Heart left ventricle (tissue), 16 donors: ENCODE measurements at places on chromosomes 12 and 14. TPM values are rescaled to one million over a fixed set of nuclear protein-coding genes. Genes with fewer than 3 reads are reported as not detected.
A peak's percentile ranks its signal among the peaks of the same experiment; 100 is the strongest.

GRCh38 chr12:40330180-40330579 lies 105.4 kb downstream of the LRRK2 start:
- DNase-seq = no peak

DNA sequence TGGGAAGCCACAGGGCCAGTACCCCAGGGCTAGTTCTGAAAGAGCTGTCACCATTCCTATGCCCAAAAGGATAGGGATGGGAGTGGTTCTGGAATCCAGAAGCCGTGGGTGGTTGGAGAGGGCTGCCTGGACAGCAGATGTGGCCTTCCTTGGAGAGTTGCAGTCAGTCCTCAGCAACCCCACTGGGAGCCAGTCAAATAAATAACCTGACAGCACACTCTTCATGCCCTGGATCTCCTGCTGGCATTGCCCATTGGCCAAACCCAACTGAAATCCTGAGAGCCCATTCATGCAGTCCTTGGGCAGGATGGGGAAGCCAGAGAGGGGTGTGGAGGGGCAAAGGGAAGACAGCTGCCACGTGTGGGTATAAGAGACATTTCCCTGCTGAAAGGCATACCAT lies 128.2 kb downstream of the PTPN11 start:
- no peak for DNase-seq

- DNase-seq = no peak
Measured at GRCh38 chr12:53985994-53986685, 1.2 kb downstream of the HOXC10 start.

- DNase-seq = peak; percentile 59
Measured at GRCh38 chr14:76958980-76959710, 69.4 kb downstream of the IRF2BPL start.

GRCh38 chr12:76240281-76240680 lies 107.9 kb downstream of the BBS10 start:
- DNase-seq = no peak

- no peak for DNase-seq
Measured at GRCh38 chr12:54444206-54444605, 25.1 kb upstream of the ITGA5 start.

DNA sequence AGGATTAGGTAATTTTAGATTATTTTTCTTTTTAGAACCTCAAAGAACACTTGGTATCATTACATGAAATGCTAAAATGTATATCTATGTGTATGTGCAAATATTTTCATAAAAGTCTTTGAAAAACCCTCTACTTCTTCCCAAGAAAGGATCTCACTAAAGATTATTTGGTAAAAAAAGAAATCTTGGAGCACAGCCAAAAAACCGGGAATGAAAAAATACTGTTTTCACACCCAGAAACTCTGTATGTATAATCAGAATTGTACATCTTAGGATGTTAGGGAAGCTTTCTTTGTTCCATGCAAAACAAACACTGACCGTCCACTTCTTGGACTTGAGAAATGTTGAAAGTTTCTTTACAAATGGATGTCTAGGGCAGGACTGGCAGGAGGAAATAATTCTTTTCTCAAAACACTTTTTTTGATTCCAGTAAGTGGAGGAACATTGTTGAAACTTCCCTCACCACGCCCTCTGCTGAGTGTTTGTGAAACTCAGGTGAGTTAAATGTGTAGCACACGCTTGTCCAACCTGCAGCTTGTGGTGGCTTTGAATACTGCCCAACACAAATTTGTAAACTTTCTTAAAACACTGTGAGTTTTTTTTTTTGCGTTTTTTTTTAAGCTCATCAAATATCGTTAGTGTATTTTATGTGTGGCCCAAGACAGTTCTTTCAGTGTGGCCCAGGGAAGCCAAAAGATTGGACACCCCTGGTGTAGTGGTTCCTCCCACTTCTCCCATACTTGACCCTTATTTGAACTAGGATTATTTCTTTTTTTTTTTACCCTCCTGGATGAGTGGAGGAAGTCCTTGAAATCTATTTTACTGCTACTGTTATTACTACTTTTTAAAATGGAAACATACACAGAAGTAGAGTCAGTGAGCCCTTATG lies 26.6 kb downstream of the FBXO34 start:
- DNase-seq = no peak

- no peak for DNase-seq
Measured at GRCh38 chr12:11542599-11542998, 106.9 kb upstream of the ETV6 start.

GRCh38 chr12:114919479-114919878 lies 235.5 kb upstream of the TBX3 start:
- no peak for DNase-seq

DNA sequence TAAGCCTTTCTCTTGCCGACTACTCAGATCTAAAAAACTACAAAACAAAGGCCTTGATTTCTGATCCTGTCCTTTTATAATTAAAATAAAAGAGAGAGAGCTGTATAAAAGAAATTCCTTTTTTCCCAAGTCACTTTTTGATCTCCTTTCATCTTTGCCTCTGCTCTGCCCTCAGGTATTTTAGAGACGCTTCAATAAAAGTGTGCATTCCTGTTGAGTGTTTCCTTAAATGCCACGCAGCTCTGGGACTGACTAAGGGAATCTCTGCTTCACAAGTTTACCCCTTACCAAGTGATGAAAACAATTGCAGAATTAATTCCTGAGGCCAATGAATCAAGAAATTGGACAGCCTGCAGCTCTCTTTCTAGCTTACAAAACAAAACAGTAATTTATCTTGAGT lies 1109.8 kb downstream of the TMTC2 start:
- no peak for DNase-seq

DNA sequence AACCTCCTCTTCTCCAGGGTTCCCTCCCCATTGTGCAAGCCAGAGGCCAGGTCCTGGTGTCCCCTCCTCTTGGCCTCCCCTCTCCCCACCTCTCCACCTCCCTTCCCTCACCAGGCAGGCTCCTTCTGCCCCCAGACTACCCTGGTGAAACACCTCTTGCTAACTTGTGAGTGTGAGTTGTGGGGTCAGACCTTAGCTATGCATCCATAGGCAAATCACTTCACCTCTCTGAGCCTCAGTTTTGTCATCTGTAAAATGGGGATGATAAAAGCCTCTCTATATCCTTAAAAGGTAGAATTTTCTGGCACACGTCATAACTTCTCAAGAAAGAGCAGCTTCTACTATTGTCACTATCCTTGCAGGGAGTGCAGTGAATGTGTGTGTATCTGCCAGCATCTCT lies 7.9 kb upstream of the DIO3 start:
- no peak for DNase-seq

DNA sequence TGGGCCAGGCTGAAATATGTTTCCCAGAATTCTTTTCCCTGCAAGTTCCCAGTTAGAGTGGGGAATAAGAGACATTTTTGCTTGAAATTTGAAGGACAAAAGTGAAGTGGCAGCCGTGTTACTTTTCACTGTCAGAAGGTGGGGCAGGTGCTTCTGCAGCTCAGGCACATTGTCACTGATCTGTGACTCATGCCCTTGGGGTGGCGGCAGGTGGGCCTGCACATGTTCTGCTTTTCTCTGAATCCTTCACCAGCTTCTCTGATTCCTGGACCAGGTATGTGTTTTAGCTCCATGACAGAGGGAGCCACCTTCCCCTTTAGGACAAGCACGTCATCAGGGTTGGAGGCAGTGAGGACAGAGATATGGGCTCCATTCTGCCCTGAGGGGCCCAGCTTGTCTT lies 11.7 kb upstream of the KCNA5 start:
- DNase-seq = no peak

DNA sequence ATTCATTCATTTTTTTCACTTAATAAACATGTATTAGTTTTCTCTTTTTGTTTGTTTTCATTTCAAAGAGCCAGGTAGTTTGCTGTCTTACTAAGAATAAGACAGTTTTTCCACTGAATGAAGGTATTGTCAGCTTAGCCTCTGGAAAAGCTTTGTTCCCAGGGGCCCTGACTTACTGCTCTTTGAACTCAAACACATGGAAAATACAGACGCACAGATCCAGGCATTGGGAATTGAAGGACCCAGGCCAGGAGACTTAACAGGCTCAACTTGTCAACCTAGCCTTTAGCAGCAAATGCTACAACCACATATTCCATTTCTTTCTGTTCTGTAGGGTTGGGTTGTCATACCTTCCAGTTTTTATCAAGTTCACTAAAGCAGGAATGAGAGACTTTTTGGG lies 38.5 kb upstream of the SLCO1C1 start:
- no peak for DNase-seq

GRCh38 chr12:76183459-76184186 lies 99.1 kb upstream of the NAP1L1 start:
- DNase-seq = no peak

DNA sequence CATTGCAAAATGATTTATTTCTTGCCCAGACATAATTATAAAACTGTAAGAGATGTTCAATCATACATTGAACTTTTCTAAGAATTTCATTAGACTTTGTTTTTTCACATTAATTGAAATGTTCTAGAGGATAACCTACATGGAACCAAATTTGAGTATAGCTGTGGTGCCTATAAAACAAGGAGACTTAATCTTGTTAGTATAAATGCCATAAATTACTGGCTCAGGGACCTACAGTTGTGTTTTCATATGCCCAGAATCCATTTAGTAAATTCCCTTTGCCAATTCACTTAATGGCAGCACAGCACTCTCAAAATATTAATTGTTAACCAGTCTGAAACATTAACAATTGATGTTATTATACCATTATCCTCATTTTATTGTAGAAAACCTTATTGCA lies 488.5 kb downstream of the NELL2 start:
- no peak for DNase-seq

DNA sequence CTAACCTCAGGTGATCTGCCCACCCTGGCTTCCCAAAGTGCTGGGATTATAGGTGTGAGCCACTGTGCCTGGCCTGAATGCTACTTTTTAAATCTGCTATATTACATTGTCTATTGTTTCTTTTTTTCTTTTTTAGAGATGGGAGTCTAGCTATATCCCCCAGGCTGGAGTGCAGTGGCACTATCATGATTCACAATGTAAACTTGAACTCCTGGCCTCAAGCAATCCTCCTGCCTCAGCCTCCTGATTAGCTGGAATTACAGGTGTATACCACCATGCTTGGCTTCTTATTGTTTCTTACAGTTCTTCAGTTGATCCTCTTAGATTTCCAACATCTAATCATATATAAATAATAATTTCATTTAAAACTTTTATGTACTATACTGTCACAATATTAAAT lies 15.3 kb upstream of the WDR20 start:
- no peak for DNase-seq

GRCh38 chr14:97414718-97415098 lies 617.5 kb downstream of the VRK1 start:
- no peak for DNase-seq

GRCh38 chr14:55306938-55307589 lies 35.8 kb downstream of the FBXO34 start:
- no peak for DNase-seq

GRCh38 chr12:49357103-49357678 lies 10.1 kb upstream of the SPATS2 start:
- DNase-seq = no peak

DNA sequence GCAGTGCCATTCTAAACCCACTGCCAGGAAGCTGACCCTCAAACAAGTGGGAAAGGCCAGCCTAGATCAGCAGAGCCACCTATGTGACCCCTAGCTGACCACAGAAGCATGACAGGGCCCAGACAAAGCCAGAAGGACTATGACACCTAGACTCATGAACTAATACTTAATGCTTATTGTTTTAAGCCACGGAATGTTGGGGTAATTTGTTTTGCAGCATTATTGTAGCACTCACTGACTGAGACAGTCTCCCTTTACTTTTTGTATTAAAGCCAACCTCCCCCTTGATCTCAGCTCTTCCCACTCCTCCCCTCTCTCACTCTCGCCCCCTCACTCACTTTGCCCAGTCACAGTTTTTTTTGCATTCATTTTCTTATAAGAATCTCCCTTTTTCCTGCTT lies 186.4 kb downstream of the RBM19 start:
- no peak for DNase-seq

DNA sequence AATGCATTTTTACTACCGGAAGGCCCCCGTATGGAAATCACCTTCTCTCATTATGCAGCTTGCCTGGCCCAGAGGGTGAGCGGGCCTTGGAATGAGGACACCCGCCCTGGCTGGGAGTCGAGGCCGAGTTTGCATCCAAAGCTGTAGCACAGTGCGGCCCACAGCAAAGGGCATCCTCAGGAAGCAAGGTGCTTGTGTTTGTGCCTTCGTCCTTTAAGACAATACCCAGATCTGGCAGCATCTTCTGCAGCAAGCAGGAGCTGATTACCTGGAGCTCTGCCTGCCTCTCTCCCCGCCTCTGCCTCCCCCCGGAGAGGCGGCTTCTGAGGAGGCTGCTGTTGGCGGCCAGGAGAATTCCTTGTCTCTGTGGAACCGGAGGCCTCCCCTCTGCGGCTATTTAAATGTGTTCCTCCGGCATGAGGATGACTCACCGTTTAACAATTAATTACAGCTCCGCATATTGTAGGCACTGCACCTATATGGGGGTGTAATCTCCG lies 145.3 kb downstream of the CACNA1C start:
- peak; percentile 37 for DNase-seq

- DNase-seq = no peak
Measured at GRCh38 chr12:96466939-96467751, 22.2 kb upstream of the CFAP54 start.

DNA sequence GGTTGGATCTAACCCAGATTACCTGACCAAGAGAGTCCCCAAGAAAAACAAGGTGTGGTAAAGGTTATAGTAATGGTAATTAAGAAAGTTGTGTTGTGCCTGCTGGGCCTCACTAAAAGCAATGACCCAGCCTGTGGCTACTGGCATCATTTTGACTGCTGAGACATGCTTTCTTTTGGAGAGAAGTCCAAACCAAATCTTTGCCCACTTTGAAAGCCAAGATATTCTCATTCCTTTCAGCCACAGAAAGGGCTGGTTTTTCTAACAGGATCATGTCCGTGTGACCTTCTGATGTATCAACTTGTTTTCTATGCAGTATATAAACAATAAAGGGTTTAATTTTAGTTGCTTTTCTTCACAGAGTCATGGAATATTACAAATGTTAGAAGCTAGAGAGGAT lies 388.6 kb downstream of the RAD51B start:
- no peak for DNase-seq

DNA sequence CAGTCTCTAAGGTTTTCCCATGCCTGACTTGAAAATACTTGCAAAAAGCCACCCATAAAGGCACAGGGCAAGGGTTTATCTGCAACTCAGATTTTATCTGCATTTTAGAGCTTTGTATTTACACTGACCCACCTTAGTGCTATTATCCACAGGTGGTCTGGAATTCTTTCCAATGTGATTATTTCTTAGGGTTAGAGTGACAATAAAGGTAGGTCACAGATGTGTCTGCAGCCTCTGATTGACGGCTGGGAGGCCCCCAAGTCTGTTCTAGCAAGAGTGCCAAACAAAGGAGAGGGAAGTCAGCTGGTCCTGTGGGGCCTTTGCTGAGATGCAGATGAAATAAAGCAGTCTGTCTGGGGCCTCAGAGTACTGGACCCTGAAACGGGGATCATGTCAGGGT lies 64.0 kb downstream of the FRMD6 start:
- DNase-seq = no peak

GRCh38 chr14:73833034-73833433 lies 18.6 kb upstream of the PTGR2 start:
- DNase-seq = no peak

Gene OTOGL
- 0.48 TPM for total RNA-seq

Gene CLEC4D
- 0.25 TPM for total RNA-seq

Gene INSM2
- total RNA-seq = not detected

Gene RNASE2
- total RNA-seq = 16.6 TPM

Gene KRT83
- not detected for total RNA-seq

Gene KCNMB4
- total RNA-seq = 0.96 TPM

Gene AQP2
- total RNA-seq = not detected

Gene AVPR1A
- 2.7 TPM for total RNA-seq

Gene C12orf50
- not detected for total RNA-seq

Gene TSHR
- total RNA-seq = not detected
